Cerebellum (tissue), 4 donors: ENCODE measurements at places on chromosomes 2 and 18. TPM values are rescaled to one million over a fixed set of nuclear protein-coding genes. Genes with fewer than 3 reads are reported as not detected.

ECEL1 gene
- total RNA-seq, result 6.5 TPM

NGEF gene
- total RNA-seq, result 12.2 TPM

GALNT14 gene
- 12.2 TPM for total RNA-seq

FHL2 gene
- total RNA-seq, result 2.5 TPM

LYPD1 gene
- total RNA-seq, result 81.1 TPM

DSC2 gene
- total RNA-seq, result 7.2 TPM

REG1B gene
- total RNA-seq, result not detected

DSG1 gene
- total RNA-seq, result 0.27 TPM

SP140 gene
- total RNA-seq, result 1.6 TPM

C2orf49 gene
- 24.3 TPM for total RNA-seq

IL36RN gene
- total RNA-seq, result not detected

SLC9A2 gene
- 0.36 TPM for total RNA-seq

ATP6V1B1 gene
- not detected for total RNA-seq

EML6 gene
- total RNA-seq, result 23.0 TPM

ABCB11 gene
- 2.6 TPM for total RNA-seq

PROKR1 gene
- total RNA-seq, result 2.7 TPM

STPG4 gene
- 1.00 TPM for total RNA-seq

CYTIP gene
- 0.27 TPM for total RNA-seq

HADHA gene
- 62.0 TPM for total RNA-seq

ITGB6 gene
- total RNA-seq, result 0.27 TPM

NYAP2 gene
- 21.1 TPM for total RNA-seq

ID2 gene
- total RNA-seq, result 371 TPM

LOXL3 gene
- 7.0 TPM for total RNA-seq

ITPRID2 gene
- total RNA-seq, result 62.5 TPM

CNTNAP5 gene
- total RNA-seq, result 49.7 TPM

ELP2 gene
- total RNA-seq, result 134 TPM

TBR1 gene
- total RNA-seq, result 0.64 TPM

MAP3K19 gene
- total RNA-seq, result 3.1 TPM

DYSF gene
- 1.4 TPM for total RNA-seq

GLI2 gene
- total RNA-seq, result 8.9 TPM

AGBL5 gene
- total RNA-seq, result 20.1 TPM

RAPH1 gene
- 51.0 TPM for total RNA-seq
